H1 (cell line): ENCODE measurements at places on chromosomes 7 and 10.

GRCh38 chr10:12501324-12501723 is 152.0 kb downstream of the CAMK1D start:
- no peaks in the 10 kb centered on the region for H3K4me1 ChIP-seq
- H3K36me3 ChIP-seq, result no peaks in the 10 kb centered on the region
- DNase-seq, result no peak
- no peak overlapping the region for H3K4me3 ChIP-seq

GRCh38 chr7:21912931-21913780 is 32.5 kb downstream of the CDCA7L start:
- DNase-seq, result no peak
- no peaks in the 10 kb centered on the region for H3K4me1 ChIP-seq
- H3K36me3 ChIP-seq, result peaks cover 14% of the 10 kb centered on the region
- H3K27ac ChIP-seq, result no peak overlapping the region
- no peaks in the 10 kb centered on the region for H3K27me3 ChIP-seq
- H3K4me3 ChIP-seq, result no peak overlapping the region

DNA sequence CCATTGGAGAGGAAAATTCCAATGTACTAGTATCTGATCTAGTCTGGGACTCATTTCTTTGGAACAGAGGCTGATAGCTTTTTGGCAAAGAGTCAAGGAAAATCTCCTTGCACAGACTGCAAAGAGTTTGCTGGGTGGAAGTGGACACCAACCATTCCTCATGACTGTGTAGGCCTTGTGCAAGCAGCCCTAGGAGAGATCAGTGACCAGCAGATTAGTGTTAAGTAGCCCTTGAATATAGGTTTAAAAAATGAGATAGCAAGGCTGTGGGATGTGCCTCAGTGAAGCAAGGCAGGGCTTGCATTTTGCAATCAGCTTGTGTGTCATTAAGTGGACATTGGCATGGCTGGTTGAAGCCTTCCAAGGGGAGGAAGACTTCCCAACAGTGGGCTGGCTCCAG is 341.6 kb downstream of the PLXNA4 start:
- no peaks in the 10 kb centered on the region for H3K27me3 ChIP-seq
- H3K27ac ChIP-seq, result no peak overlapping the region
- H3K4me1 ChIP-seq, result no peaks in the 10 kb centered on the region; the same call in none of the 2 replicates
- no peak overlapping the region for H3K4me3 ChIP-seq
- DNase-seq, result no peak

DNA sequence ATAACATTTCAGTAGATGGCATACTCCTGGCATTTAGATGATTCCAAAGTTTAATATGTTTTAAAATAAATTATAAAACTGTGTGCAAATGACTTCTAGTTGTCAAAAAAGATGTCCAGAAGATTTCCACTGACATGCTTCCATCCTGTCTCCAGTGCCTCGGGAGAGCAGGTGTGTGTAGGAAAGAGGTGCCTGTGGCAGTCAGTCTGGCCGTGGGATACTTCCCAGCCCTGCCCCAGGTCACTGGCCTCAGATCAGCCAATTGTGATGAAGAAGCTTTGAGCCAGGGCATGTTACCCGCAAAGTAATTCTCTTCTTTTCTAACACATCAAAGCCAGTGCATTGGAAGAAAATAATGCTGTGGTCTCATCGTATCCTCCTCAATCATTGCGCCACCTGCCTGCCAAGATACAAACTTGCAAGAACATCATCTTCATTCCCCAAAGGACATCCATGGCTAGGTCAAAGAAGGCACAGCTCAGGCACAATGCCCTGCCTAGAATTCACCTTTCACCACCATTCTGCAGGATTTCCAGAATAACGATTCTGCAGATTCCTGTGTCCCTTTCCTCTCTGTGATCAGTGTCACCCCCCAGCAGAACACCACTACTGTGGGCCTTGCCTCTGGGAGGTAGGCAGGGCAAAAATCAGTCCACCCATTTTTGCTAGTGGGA is 6.3 kb upstream of the KCNMA1 start:
- no peak overlapping the region for H3K27ac ChIP-seq
- H3K36me3 ChIP-seq, result no peaks in the 10 kb centered on the region
- peaks cover 1% of the 10 kb centered on the region; the same call in 1 of the 2 replicates for H3K4me1 ChIP-seq
- no peak overlapping the region for H3K4me3 ChIP-seq

- no peak for DNase-seq
- no peak overlapping the region; the same call in 1 of the 2 replicates for H3K27ac ChIP-seq
- H3K27me3 ChIP-seq, result no peaks in the 10 kb centered on the region
- no peak overlapping the region for H3K4me3 ChIP-seq
- H3K36me3 ChIP-seq, result peaks cover 12% of the 10 kb centered on the region
Measured at GRCh38 chr10:125016611-125017202, 74.8 kb downstream of the ZRANB1 start.

DNA sequence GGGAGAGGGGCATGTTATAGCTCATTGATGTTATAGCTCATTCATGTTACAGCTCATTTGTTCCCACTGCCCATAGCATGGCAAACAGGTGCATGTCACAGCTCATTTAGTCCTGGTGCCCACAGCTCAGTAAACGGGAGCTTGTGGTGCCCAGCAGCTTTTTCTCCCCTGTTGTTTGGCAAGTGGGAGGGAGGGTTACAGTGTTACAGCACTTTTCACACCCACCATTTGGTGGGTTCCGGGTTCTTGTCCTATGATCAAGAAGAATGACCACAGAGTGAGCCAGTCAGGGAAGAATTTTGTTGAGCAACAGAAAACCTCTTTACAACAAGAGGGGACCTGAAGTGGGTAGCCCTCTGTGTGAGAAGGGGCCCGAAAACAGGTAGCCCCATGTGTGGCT is 162.8 kb upstream of the CSTF2T start:
- no peak overlapping the region for H3K27ac ChIP-seq
- no peaks in the 10 kb centered on the region for H3K36me3 ChIP-seq
- H3K4me3 ChIP-seq, result no peak overlapping the region
- H3K4me1 ChIP-seq, result no peaks in the 10 kb centered on the region

- no peaks in the 10 kb centered on the region for H3K36me3 ChIP-seq
- peaks cover 12% of the 10 kb centered on the region for H3K4me1 ChIP-seq
- H3K27ac ChIP-seq, result no peak overlapping the region
- H3K27me3 ChIP-seq, result no peaks in the 10 kb centered on the region; the same call in 1 of the 2 replicates
- no peak for DNase-seq
Measured at GRCh38 chr10:97515271-97515978, 16.7 kb downstream of the UBTD1 start.

DNA sequence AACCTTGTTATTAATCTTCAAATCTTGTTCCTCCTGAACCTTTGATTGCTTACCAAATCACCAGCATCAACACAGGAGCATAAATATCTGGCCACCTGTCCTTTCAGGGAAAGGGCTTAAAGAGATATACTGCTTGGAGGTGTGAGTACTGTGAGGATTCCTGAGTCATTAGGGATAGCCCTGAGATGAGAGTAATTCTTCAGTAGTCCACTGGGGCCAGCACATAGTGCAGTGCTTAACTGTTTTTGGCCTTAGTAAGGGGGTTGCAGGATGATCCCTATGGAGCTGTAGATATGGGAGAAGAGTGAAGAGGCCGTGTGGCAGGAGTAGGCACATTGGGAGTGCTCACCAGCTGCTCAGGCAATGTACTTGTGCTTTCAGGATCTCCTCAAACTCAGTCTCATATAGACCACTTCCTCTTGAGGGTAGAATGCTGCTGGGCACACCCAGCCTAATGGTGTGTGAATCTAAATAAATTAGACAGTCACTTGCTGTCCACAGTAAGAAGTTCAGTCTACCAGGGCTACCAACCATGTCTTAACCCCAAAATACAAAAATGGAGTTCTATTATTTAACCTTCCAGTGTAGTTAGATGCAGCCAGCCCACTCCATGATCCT is 26.5 kb upstream of the GPR141 start:
- H3K36me3 ChIP-seq, result no peaks in the 10 kb centered on the region
- H3K27me3 ChIP-seq, result no peaks in the 10 kb centered on the region
- H3K27ac ChIP-seq, result no peak overlapping the region
- DNase-seq, result no peak
- H3K4me3 ChIP-seq, result no peak overlapping the region
- H3K4me1 ChIP-seq, result no peaks in the 10 kb centered on the region

GRCh38 chr10:86451604-86451960 is 70.0 kb downstream of the WAPL start:
- no peak for DNase-seq
- H3K4me1 ChIP-seq, result no peaks in the 10 kb centered on the region
- H3K27ac ChIP-seq, result no peak overlapping the region
- no peak overlapping the region for H3K4me3 ChIP-seq

DNA sequence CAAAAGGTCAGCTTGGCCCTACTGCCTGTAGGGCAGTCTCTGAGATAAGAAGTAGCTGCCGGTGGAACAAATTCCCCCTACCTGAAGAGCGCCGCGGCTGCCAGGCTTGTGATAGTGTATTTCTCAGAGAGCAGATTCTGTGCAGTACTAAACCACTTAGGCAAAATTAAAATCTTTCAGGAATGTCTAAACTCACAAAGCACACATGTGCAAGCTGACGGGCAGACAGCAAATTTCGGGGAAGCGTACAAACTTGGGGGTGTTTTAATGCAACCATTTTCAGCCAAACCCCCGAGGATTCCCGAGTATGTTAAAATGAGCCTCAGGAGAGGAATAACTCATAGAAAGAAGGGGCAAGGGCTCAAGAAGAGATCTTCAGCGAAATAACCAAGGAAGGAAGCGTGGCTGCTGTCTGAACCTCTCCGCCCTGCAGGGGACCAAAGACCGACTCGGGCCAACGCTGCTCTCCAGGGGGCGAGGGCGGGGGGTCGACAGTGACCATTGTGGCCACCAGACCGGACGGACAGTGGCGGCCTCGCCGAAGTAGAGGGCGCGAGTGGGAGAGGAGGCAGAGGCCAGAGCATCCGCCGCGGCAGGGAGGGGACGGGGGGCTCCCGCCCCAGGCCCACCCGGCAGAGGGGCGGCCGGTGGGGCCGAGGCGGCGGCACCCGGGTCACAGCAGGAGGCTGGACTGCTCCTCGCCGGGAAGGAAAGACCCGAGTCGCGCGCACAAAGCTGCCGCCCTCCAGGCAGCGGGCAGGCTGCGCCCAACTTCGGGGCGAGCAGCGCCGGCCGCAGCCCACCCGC is 819 bp downstream of the HYCC1 start:
- H3K27ac ChIP-seq, result no peak overlapping the region
- no peaks in the 10 kb centered on the region for H3K27me3 ChIP-seq
- peaks cover 3% of the 10 kb centered on the region for H3K4me1 ChIP-seq
- H3K36me3 ChIP-seq, result no peaks in the 10 kb centered on the region

- H3K27me3 ChIP-seq, result no peaks in the 10 kb centered on the region
- H3K4me3 ChIP-seq, result no peak overlapping the region
- 0 out of 2 replicates have a peak, but pooled peaks cover 3% of the 10 kb centered on the region for H3K4me1 ChIP-seq
- H3K36me3 ChIP-seq, result no peaks in the 10 kb centered on the region
Measured at GRCh38 chr10:59075576-59075975, 100.9 kb upstream of the PHYHIPL start.

- no peak overlapping the region for H3K27ac ChIP-seq
- peak; percentile 34 for DNase-seq
- H3K27me3 ChIP-seq, result no peaks in the 10 kb centered on the region
- H3K4me3 ChIP-seq, result no peak overlapping the region
- H3K36me3 ChIP-seq, result no peaks in the 10 kb centered on the region
- H3K4me1 ChIP-seq, result peaks cover 2% of the 10 kb centered on the region; the same call in 1 of the 2 replicates
Measured at GRCh38 chr10:6052247-6053221, 9.6 kb downstream of the IL2RA start.

DNA sequence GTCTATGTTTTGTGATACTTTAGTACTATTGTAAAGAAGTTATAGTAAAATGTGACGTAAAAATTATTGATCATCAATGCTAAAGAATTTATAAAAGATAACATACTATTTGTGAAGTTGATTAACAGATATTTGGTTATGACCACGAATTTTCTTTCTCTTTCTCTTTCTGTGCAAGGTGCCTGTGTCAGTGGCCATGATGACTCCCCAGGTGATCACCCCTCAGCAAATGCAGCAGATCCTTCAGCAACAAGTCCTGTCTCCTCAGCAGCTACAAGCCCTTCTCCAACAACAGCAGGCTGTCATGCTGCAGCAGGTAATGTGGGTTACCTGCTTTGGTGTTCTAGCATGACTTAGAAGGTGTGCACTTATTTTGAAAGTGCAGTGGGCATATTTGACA is 213.7 kb downstream of the FOXP2 start:
- no peak overlapping the region for H3K27ac ChIP-seq
- no peak overlapping the region for H3K4me3 ChIP-seq
- DNase-seq, result no peak
- no peaks in the 10 kb centered on the region for H3K27me3 ChIP-seq

DNA sequence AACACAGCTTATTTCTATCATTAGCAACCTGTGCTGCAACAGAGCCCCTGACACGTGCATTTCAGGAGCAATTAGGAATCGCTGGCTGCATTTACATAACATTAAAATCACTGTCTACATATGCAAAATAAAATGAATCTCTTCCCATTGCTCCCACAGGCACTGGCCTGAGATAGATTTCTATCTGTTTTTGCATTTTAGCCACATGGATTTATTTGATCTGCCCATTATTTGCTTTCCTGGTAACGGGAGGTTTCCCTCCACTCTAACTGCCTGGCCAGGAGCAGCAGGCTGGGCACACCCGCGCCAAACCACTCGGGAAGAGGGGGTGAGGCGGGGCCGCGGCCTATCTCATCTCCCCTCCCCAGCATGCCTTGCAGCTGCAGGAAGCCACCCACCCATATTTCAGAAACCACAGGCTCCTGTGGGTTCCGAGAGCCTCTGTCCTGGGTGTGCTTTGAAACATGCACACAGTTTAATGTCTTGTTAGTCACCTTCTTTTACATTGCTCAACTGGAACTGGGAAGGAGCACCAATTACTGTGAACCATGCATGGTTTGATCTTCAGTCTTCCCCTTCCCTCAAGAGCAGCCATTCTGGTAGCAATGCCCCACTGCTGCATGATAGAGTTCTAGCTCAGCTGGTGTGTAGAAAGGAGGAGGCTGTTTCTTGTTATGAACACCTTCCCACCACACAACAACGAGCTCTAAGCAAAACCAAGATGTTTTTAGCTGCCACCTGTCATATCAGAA is 37.7 kb upstream of the IKZF1 start:
- no peak for DNase-seq
- no peaks in the 10 kb centered on the region for H3K36me3 ChIP-seq
- H3K27ac ChIP-seq, result no peak overlapping the region
- no peak overlapping the region for H3K4me3 ChIP-seq

DNA sequence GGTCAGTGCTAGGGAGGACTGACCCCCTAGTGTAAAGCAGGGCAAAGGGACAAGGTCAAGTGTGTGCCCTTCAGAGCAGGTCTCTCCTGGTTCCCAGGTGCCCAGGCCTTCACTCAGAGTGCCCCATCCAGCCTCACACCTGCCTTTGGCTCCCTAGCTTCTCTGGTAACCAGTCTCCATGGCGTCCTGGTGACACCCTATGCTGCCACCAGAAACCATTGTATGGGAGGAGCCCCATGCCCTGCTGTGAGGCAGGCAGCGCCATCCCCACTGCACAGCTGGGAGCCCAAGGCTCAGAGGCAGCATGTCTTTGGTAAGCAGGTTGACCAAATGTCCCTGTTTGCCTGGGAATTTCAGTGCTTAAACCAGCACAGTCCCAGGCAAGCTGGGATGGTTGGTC is 33.1 kb upstream of the HMX3 start:
- H3K4me3 ChIP-seq, result no peak overlapping the region
- H3K4me1 ChIP-seq, result peaks cover 4% of the 10 kb centered on the region; the same call in 1 of the 2 replicates
- H3K36me3 ChIP-seq, result no peaks in the 10 kb centered on the region
- no peaks in the 10 kb centered on the region for H3K27me3 ChIP-seq

DNA sequence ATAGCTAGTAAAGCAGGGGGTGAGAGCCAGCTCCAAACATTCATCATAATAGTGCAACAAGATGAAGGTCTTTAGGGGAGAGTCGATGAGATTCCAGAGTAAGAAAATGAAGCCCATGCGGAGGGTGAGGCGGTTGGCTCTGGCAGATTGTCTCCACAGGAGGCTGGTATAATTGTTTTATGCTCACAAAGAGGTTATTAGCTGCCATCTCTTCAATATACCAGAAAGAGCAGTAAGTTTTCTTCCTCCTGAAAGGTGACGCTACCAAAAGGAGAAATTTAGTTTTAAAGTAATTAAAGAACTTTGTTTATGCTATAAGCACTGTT is 59.2 kb upstream of the KCNIP2 start:
- H3K4me3 ChIP-seq, result no peak overlapping the region
- H3K36me3 ChIP-seq, result no peaks in the 10 kb centered on the region
- H3K27ac ChIP-seq, result no peak overlapping the region
